Spleen (tissue), 13 donors: ENCODE measurements at places on chromosomes 2 and 18.

DNA sequence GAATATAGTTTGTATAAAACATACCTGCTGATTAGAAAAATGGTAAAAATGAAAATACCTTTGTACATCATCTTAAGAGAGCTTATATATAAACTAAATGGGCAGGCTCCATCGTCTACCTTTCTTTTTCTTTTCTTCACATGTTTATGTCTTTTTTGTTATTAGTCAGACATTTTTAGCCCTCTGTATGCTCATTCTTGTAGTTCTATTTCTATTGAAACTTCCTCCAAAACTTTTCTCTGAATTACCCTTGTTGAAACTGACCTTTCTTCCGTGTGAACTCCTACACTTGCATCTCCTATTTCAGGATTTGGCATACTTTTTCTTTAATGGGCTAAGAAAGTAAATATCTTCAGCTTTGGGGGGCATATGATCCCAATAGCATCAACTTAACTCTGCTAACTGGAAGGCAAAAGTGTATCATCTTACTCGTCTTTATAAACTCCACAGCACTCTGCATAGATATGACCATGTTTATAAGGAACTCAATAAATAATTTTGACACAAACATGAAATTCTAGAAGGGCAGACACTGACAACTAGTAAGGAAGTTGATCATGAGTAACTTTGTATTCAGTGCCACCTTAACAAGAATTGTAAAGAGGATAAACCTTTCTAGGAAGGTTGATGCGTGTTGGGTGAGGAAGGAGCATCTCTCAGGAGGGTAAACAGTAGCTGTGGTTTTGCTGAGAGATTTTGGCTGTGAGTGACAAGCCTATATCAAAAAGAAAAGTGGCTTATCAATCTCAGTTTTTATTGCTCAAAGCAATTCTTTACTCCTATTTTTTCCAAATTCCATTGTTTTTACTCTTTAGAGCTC is 127.6 kb downstream of the PIK3C3 start:
- DNase-seq, result no peak

- DNase-seq, result no peak
Measured at GRCh38 chr18:3597409-3598357, 147.7 kb downstream of the TGIF1 start.

DNA sequence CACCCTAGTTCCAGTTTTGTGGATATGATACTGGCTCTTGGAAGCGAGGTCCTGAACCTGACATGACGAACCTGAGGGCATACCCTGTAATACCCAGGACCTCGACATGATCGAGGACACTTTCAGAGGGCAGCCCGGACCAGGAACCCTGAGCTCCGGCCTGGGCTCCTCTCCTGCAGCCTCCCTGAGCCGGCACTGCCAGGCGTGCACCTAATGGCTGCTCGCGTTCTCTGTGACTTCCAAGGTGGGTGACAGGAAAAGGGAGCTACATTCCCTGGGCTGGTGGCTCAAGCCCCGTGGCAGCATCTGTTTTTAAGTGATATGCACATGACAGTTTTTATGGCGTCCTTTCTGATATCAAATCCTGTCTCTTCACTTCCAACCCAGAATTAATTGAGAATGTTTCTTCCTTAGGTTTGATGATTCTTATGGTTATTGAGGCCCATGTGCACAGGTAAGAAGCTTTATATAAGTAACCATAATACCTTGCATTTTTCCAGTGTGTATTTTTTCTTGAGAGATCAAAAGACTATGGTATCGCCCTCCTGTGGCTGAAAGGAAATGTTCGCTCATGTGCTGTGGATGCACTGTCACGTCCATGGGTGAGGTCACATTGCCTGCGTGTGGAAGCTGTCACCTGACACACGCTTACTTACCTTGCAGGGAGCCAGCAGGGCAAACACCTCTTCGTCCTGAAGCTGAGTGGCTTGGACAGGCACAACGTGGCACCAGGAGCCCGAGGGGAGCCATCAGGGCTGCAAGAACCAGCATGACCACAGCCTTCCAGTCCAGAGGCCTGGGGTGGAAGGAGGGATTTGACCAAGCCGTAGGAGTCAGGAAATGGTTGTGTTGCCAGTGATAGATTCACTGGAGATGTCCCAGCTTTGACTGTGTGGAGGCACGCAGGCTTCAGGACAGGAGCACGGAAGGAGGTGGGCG is 367.4 kb upstream of the MYT1L start:
- DNase-seq, result no peak

GRCh38 chr18:32372381-32373061 is 98.2 kb downstream of the GAREM1 start:
- no peak for DNase-seq

DNA sequence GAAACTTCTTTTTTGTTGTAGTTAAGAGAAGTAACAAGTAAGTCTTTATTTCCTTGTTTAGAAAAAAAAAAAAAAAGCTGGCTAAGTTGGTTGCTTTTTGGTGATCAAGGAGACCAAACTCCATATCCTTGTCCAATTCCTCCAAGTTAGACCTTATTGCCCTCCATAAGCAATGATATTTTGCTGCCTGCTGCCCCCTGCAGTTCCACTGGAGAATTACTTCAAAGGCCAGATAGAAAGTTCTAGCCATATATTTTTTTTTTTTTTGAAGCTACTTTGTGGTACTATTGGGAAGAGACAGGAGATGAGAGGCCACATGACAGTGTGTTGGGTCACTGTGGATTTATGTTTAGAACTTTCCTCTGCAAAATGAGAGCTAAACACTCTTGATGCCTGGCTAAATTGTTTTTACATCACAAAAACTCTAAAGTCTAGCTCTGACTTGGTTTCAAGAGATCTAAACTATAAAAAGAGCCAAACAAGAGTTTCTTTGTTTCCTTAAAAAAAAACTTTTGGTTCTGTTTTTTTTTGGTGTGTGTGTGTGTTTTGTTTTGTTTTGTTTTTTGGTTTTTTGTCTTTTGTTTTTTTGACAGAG is 80.7 kb upstream of the RASGRP3 start:
- DNase-seq, result no peak
